Astrocyte of the hippocampus (primary cell): ENCODE measurements at places on chromosomes 3 and 15.

DNA sequence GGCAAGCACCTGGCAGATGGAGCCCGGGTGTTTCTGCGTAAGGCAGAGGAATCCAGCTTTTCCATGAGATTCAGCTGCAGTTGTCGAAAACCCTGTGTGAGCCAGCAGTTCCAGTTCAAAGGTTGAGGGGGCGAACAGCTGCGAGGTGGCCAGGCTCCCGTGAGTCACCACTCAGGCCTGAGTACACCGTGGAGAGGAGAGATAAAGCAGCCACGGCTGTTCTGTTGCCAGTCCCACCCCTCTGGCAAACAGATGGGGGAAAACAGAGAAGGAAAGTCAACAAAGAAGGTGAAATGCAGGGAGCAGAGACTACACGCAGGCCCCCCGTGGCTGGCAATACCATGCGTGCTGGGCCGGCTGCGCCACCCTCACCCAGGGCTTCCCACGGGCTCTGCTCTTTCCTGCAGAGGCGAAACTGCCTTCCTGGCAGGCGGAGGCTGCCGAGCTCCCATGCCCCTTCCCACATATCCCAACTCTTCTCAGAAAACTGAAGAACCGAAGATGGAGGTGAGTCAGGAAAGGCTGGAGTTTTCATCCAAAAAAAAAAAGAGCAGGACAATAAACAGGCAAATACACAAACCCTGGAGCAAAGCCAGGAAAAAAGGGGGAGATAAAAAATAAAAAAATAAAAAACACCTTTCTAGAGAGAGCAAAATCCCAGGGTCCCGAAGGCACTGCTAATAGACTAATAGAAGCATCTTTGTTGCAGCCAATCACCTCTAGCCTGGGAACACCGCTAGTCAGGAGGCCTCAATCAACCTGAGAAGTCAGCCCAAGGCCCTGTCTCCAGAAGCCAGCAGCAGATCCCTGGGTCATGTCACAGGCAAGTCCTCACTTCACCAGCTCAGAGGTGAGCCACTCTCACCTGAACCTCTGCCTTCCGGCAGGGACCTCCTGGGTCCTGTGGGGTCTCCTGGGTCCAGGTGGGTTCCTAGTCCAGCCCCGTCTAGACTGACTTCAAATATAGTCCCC lies 37.7 kb downstream of the FAM174B start:
- DNase-seq = peak; percentile 72

GRCh38 chr15:49664716-49665115 lies 43.9 kb downstream of the DTWD1 start:
- peak; percentile 3 for DNase-seq

- DNase-seq = no peak
Measured at GRCh38 chr15:34820110-34820509, 24.8 kb upstream of the ACTC1 start.

DNA sequence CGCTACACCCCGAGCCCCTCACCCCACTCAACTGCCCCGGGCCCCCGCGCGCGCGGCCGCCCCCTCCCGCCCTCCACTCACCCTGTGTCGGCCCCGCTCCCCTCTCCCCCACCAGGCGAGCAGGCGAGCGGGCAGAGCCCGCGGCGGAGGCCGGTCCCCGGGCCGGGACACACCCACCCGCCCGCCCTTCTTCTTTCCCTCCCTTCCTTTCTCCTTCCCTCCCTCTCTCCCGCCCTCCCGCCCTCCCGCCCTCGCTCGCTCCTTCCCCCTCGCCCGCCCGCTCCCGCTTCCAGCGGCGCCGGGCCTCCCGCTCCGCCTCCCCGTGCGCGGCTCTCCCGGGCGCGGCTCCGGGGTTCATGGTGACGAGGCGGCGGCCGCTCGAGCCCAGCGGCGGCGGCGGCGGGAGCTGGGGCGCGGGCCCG lies at the start of gene CTDSPL:
Gene CTDSPL, plus strand, starts transcription at position 261 of the 422 bp plus-strand sequence. CDS start 320 bp downstream, outside the sequence.
- DNase-seq = peak; percentile 68

DNA sequence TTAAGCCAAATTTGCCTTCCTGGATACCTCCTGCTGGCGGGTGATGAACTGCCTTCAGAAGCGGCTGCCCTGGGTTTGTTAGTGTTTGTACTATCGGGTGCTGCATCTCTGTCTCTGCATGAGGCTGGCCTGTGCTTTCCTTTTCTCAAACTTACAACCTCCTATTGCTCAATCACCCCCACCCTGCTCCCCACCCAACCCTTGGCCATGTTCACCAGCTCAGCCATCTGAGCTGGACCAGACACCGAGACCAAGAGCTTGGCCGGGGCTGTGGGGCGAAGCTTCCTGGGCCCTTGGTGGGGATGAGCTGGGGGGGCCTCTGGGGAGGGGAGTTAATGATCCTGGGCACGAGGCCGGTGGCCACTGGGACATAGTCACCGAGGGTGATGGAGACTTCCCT lies 16.8 kb upstream of the FBLN2 start:
- DNase-seq = no peak

DNA sequence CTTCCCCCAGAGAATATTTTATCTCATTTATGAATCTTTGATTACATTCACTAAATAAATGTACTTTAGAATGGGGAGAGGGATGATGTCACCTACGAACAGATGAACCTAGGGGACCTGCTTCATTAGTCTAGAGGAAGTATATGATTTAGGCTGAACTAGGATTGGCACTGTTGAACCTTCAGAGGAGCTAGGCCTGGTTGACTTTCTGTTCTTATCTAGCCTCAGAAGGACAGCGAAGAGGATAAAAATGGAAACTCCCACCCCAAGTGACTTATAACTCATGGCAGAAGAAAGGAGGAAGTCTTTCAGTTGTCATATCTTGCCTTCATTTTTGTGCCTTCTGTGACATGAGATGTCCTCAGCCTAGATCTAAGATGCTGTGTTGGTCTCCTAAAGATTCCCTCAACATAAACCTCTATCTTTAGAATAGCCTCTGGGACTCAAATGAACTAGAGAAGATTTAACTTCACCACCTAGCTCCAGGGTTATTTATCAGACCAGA lies 42.6 kb downstream of the POLG start:
- no peak for DNase-seq

GRCh38 chr3:114855839-114856238 lies 291.2 kb downstream of the ZBTB20 start:
- no peak for DNase-seq

DNA sequence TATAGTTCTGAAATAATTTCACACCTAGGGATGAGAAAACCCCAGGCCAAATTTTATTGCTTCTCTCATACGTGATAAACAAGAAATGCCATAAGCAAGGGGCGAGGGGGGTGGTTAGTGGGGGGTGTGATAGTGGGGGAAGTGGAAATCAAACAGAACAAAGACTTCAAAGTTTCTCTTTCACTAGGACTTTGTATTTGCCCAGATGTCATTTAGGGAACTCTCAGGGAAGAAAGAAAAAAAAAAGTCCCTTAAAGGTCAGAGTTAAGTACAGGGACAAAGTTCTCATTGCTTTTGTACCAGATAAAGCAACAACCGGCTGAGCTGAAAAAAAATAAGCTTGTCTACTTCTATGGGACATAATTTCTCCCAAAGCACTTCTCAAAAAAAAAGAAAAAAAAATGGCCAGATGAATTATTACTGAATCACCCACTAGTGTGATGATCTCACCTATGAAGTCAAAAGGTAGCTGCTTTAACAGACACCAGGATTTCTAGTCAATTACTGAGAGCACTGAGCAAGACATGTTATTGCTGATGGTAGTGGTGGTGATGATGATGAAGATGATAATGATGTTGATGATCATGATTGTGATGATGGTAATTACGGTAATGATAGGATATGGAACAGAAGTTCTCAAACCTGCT lies 56.2 kb downstream of the FHIT start:
- no peak for DNase-seq

- no peak for DNase-seq
Measured at GRCh38 chr3:170033489-170033888, 4.3 kb upstream of the GPR160 start.

DNA sequence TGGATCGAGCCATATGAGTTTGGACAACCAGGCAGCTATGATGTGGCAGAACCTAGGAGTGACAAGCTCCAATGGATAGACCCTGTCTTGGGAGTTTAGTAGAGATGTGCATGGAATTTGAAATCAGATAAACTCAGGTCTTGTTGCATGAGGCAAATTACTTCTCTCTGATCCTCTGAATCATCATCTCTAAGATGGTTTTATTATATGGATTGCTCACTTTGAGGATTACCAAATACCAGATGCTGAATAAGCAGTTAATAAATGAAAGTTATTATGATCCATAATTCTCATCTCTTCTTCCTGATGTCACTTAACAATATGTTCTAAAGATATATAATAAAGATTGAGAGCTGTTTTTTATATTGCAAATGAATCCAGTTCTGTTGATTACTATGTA lies 622.2 kb downstream of the NTRK3 start:
- no peak for DNase-seq

GRCh38 chr3:14210843-14211594 lies 32.4 kb downstream of the LSM3 start:
- peak; percentile 77 for DNase-seq

GRCh38 chr3:186117521-186118134 lies 8.7 kb upstream of the ETV5 start:
- DNase-seq = no peak

DNA sequence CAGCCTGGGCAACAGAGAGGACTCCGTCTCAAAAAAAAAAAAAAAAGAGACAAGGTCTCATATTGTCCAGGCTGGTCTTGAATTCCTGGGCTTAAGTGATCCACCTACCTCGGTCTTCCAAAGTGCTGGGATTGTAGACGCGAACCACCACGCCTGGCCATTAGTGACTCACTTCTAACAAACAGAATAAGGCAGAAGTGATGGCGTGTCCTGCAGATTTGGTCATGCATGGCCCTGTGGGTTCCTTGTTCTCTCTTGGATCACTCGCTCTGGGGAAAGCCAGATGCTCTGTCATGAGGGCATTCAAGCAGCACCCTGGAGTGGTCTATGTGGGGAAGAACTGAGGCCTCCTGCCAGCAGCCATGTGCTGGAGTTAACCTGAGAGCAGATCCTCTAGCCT lies 27.4 kb upstream of the TJP1 start:
- DNase-seq = no peak

DNA sequence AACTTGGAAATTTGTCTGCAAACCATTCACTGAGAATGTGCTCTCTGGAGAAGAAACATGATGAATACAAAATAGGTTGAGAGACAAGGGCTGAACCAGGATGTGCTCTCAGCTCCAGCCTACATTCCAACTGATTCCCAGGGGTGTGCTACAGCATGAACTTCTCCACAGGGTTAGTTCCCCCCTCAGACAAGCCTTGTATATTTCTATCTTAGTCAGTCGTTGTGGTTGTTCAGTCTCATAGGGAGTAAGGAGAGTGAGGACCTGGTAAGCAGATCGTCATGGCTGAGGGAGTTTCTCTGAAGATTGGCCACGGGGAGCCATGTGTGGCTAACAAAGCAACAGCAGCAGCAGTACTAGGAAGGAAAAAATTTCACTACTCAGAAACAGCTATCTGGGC lies 919.7 kb upstream of the CADM2 start:
- no peak for DNase-seq

- no peak for DNase-seq
Measured at GRCh38 chr15:58386081-58386480, 45.7 kb upstream of the LIPC start.

DNA sequence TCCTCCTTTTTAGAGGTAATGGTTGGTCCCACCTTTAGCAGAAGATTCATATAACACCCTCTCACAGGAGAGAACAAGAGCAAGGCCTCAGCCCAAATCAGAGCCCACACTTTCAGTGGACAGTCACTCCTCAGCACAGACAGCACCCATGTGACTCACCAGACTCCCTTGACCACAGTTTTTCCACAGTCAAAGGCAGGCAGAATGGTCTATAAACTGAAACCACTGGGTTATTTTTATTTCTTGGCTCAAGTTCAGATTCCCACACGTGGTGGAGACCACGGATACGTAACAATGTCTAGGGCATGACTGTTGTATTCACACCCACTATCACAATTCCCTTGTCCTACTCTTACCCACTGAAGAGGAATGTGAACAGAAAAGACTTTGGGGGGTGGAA lies 237.8 kb upstream of the UBE2E1 start:
- DNase-seq = peak; percentile 95

DNA sequence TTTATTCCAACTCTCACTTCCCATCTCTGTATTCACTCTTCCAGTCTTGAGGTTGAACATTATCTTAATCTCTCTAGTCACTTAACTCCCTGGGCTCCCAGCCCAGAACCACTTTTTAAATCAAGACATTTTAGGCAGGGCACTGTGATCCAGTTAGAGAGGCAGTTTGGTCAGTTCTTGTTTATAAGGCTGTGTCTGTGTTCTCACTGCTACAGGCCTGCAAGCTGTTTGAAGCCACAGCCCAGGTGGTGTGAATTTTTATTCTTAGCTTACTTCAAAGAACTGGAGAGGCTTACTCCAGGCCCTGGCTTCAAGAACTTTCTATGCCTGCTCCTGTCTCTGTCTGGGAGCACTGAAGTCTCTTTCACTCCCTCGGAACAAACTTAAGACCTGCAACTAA lies 906.1 kb downstream of the CADM2 start:
- DNase-seq = peak; percentile 75

- DNase-seq = no peak
Measured at GRCh38 chr3:154364849-154365248, 40.6 kb upstream of the DHX36 start.

DNA sequence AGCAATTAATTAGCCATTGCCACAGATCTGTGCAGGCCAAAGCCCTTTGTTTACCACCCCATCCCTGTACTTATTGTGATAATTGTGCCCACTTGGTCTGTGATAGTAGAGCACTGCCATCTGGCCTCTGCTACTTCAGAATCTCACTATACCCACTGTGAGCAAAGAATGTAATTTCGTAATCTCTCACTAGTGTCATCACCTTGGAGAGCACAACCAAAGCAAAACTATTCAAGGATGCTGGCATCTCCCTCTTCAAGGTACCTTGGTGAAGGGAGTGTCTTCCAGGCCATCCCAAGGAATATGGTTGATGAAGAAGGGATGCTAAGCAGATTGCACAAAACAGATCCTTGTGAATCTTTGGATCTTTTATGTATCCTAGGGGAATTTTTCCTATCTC lies 34.7 kb upstream of the NOX5 start:
- no peak for DNase-seq
